SW480 (cell line): ENCODE measurements at places on chromosomes 2 and 18.

GRCh38 chr18:56815926-56816325, 164.8 kb downstream of the WDR7 start:
- no peak for DNase-seq

- DNase-seq = no peak
These were observed 17.9 kb upstream of the INPP4A start for GRCh38 chr2:98426771-98427170.

- no peak for DNase-seq
These were observed 41.6 kb downstream of the ANKRD44 start for GRCh38 chr2:197268786-197269584.

GRCh38 chr18:74989134-74989533, 219.8 kb downstream of the PTGR3 start:
- no peak for DNase-seq
